ENCODE measurements at places on chromosomes 7 and 10.
A peak's percentile ranks its signal among the peaks of the same experiment; 100 is the strongest.

GRCh38 chr7:151509670-151510333 is 9.9 kb downstream of the RHEB start:
- no peak for DNase-seq

GRCh38 chr7:6106140-6106904 is 75.1 kb downstream of the ANKRD61 start:
- DNase-seq: no peak

DNA sequence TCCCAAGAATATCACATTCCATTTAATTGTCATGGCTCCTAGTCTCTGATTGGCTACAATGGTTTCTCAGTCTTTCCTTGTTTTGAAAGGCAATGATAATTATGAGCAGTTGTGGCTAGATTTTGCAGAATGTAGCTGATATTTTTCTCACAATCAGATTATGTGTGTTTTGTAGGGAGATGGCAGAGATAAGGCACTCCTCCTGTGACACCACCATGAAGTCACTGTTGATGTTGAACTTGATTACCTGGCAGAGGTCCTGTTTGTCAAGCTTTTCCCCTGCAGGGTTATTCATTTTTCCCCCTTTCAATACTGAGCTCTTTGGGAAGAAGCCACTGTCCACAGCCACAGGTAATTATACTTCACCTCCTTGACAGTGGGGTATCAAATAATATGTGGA is 602.9 kb upstream of the PFKP start:
- DNase-seq: no peak

DNA sequence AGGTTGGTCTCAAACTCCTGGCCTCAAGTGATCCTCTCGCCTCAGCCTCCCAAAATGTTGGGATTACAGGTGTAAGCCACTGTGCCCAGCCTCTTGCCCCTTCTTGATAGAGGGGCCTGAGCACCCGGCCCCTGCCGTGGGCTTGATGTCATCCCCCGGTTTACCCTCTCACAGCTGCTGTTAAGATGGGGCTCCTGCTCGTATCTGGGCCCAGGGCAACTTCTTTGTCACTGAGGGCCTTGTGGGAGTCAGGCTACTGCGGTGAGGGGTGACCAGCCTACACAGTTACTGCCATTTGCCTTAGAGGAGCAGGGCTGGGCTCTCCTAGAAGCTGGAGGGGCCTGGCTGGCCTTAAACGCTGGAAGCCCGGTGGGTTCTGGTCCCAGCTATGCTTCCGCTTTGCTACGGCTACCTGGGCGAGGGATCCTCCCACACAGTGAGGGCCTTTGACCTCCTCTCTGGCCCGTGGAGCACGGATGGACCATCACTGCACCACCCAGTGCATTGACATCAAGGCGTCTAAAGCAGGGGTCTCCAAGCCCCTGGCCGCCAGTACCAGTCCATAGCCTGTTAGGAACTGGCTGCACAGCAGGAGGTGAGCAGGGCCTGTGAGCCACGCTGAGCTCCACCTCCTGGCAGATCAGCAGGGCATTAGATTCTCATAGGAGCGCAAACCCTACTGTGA is 1.1 kb upstream of the TMEM130 start:
- DNase-seq: no peak

- no peak for DNase-seq
Measured at GRCh38 chr10:64636461-64636860, 1115.3 kb downstream of the REEP3 start.

DNA sequence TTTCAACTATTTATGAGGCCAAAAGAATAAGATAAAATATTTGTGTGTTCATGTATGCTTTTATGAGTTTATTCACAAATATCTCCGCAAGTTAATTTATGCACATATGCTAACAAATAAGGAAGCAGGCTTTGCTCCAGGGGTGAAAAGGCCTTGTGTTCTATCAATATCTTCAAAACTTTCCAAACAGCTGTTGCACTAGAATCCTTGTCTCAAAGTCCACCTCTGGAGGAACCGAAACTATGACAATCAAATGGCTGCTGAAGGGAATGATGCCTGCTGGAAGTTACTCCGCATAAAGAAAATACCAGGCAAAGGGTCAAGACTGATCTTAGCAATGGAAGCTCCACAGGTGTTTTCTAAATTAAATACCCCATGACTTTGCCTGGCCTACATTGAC is 145.0 kb upstream of the GHITM start:
- DNase-seq: no peak

DNA sequence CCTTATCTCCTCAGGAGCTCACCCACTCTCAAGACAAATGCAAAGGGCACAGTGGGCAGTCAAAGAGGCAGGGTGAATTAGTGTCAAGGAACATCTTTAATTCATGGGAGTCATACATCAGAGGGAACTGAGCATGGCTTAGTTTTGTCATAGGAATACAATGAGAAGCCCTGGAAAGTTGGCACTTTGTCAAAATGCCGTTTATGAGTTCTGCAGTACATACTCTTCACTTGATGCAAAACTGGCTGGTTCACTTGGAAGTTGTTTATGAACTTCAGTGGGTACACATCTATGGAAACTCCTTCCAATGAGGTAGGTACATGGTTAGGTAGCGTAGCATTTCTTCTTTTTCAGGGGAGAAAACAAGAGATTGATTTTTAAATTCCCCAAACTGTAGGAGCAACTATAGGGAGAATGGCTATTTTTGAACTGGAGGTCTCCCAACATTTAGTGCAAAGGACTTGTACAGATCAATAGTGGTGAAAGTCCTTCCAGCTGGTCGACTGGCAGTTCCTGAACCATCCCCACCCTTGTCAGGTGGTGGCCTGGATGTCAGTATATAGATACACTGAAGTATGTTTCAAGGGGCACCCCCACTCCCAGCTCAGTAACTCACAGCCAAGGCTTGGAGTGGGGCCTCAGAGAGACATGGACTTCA is 580.5 kb downstream of the REEP3 start:
- DNase-seq: no peak

DNA sequence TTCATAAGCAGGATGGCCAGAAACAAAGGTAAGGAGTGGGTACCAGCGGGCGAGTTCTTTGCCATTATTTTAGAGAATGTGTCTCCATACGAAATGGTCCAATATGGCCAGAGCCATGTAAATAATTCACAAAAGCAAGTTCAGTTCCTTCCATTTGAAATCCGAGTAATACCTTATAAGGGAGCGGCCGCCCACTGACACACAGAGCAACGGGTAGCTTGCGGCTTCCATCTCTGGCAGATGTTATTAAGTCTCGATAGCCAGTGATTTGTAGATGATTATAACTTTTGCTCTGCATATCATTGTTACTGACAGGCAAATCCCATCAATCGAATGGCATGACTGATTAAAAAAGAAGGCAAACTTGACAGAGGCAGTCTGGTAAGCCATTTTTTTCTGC is 63.2 kb downstream of the GFRA1 start:
- DNase-seq: no peak

GRCh38 chr7:106216923-106217542 is 67.8 kb downstream of the NAMPT start:
- DNase-seq: no peak

DNA sequence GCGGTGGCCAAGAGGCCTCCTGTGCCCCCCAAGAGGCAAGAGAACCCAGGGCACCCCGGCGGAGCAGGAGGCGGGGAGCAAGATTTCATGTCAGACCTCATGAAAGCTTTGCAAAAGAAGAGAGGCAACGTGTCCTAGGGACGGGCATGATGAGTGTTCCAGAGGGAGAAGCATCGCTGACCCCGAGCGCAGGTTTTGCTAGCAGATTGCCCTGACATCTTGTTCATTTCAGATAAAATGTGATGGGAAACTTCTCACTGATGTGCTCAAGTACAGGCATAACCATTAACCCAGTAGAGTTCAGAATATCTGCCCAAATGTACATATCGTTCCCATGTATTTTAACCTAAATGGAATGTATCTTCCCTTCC is 129.2 kb downstream of the APBB1IP start:
- no peak for DNase-seq

DNA sequence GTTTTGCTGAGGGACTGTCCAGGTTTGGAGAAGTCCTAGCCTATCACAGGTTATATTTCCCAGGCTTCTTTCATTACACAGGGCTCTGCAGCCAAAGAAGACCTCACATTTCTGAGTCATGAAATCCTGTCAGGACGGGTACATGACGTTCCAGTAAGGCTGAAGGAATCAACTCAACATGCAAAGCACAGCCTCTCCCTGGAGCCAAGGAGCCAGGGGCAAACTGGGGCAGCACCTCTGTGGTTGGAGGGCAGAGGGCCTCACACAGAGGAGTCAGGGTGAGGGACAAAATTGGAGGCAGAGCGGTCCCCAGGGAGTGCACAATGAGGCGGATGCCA is 116.3 kb upstream of the GDF10 start:
- DNase-seq: no peak

- DNase-seq: no peak
Measured at GRCh38 chr7:106480161-106480579, 180.8 kb downstream of the CCDC71L start.

DNA sequence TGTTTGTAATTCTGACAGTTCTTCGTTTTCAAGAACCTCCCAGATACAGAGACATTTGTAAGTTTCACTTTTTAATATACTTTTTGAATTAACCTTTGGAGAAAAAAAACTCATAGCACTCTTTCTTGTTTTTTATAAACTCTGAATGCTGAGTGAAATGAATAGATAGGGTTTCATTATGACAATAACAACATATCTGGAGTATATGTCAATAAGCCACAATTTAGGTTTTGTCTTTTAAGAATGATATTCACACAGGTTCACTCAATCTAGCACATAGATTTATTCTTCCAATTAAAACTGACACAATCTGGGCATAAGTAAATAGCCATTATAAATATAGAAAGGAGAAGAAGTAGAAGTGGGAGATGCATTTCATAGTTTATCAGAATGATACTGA is 21.7 kb downstream of the ABCA13 start:
- no peak for DNase-seq

- no peak for DNase-seq
Measured at GRCh38 chr10:80498833-80499741, 38.6 kb upstream of the SH2D4B start.

DNA sequence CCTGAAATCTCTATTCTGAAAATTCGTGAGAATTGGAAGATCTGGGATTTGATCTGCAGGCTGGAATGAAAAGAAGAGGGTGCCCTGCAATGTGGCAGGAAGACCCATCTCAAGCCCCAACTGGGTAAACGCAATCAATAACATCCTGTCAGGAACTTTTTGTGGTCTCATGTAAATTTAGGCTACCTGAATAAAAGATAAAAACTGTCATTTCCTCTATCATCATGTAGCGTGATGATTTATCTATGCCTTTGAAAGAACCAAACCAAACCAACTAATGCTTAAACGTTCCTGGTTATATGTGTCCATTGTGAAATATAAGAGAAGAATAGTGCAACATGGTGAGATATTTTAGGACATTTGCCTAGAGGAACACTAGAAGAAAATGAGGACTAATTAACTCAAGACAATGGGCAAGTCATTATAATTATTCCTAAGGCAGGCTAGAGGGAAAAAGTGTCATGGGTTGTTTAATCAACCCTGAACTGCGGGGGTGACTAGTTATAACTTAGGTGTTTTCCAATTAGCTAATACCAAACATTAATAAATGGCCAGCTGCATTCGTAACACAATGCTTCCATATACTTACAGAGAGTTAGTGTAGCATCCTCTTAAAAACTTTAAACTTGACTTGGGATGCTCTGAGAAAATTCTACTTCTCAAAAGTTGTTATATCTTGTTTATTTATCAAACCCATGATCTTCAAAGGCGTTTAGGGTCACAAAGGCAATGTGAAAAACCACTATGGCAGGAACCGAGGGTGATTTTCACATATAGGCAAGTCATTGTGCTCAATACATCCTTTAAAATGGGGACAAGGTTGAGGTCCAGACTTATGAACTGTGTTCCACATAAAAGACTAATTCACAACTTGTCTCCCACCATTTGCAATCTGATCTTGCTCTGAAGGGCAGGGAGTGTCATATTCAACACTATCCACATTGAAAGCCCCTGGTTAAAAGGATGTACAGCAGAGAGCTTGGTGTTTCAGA is 48.6 kb upstream of the ADO start:
- no peak for DNase-seq

- DNase-seq: no peak
Measured at GRCh38 chr7:47461161-47461560, 120.8 kb downstream of the TNS3 start.

GRCh38 chr7:128076796-128077271 is 45.6 kb upstream of the LRRC4 start:
- no peak for DNase-seq

- DNase-seq: no peak
Measured at GRCh38 chr7:70953331-70953741, 178.6 kb upstream of the GALNT17 start.

GRCh38 chr7:40133561-40134427 is 628 bp downstream of the MPLKIP start:
- DNase-seq: peak; percentile 5

GRCh38 chr7:128812514-128813168 is 17.6 kb upstream of the FLNC start:
- no peak for DNase-seq

DNA sequence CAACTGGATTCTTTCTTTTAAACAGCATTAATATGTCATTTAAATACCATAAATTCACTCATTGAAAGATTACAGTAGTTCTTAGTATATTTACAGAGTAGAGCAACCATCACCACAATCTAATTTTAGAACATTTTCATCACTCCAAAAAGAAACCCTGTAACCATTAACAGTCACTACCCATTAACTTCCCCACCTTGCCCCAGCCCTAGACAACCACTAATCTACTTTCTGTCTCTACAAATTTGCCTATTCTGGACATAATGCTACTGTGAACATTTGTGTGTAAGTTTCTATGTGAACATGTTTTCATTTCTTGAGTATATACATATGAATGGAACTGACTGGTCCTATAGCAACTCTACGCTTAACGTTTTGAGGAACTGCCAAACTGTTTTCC is 42.4 kb downstream of the P4HA1 start:
- no peak for DNase-seq

GRCh38 chr7:74606101-74606908 is 51.2 kb upstream of the GTF2I start:
- DNase-seq: peak; percentile 12

DNA sequence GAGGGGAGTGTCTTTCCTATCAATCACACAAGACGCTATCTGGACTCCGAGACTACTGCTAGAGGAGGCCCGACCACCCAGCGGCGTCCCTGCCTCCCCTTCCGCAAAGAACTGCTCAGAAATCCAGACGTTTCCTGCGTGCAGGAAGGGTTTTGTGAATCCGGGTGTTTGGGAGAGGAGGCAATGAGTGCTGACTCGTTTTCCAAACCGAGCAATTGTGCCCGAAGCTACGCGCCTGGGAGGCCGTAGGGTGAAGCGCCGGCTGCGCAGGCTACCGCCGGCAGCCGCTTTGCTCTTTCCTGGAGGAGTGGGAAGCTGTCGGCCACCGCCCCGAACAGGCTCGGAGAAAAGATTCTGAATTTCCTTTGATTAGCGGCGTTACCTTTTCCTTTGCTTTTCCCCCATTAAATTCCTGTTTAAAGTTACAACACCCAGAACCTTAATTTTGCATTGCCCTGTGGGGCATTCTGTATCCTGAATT is 5.3 kb downstream of the VAX1 start:
- DNase-seq: no peak
